G401 (cell line): ENCODE measurements at places on chromosomes 11 and 22. TPM values are rescaled to one million over a fixed set of nuclear protein-coding genes. Genes with fewer than 3 reads are reported as not detected.

Gene OLFML1
- total RNA-seq, result 39.3 and 54.5 TPM in 2 replicates

Gene SPI1
- total RNA-seq, result not detected in 2 replicates

Gene OR51B2
- total RNA-seq, result not detected in 2 replicates

Gene OR51E1
- not detected in 2 replicates for total RNA-seq

Gene APOC3
- total RNA-seq, result not detected in 2 replicates

- no peak for DNase-seq
Observed at GRCh38 chr11:30172883-30173311, 57.9 kb upstream of the FSHB start.

- peak; percentile 29 for DNase-seq
Observed at GRCh38 chr11:64007160-64007628, 21.0 kb downstream of the OTUB1 start.

GRCh38 chr22:20582520-20583361 lies 75.3 kb downstream of the MED15 start:
- no peak for DNase-seq

DNA sequence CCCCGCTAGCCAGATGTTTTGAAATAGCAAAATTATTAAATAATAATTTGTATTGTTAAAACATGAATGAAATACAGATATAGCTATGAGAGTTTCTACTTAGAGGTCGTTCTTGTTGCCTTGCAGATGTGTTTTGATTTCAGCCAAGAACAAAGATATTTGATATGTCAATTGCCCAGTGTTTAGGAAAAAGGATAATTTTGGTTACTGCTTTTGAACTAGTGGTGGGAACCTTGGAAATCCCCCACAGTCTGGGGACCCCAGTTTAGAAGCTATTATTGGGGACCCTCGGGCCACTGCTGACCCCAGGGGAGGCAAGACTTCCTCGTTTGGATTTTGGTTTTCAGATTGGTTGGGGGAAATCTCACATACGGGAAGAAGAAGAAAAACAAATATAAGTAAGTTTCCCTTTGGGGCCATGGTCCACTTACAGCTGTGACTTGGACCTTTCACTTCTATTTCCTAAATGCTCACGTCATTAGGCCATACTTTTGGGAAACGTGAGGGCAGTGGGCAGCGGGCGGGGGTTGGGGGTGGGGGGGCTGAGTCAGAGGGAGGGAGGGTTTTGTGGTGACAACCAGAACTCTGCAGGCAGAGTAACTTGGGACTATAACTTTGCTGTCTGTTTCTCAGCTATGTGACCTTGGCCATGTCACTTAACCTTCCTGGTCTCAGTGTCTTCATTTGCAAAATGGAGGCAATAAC lies 37.0 kb downstream of the LDLRAD3 start:
- no peak for DNase-seq

DNA sequence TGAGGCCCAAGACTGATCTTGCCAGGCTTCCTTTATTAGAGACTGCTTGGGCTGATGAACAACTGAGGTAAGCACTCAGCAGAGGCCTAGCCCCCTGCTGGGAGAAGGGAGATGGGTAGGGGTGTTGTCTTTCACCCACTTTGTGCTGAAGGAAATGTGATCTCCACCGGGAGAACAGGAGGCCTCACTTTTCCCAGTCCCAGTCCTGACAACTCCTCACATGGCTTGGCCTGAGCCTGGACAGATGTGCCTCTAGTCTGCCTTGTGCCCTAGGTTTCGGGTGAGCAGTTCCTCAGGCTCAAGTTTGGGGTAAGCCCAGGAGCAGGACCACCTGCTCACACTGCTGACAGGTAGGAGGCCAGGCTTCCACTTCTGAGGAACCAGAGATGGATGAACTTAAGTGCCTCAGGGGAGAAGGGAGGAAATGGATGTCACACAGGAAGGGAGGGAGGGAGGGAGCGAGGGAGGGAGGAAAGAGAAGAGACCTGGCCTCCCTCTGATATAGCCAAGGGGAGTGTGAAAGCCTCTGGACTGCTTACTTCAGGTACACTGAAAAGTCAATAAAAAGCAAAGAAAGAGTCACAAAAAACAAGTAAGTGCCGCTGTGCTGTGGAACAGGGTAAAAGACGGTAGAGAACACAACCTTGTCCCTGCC lies 8.1 kb downstream of the CLPB start:
- no peak for DNase-seq

- DNase-seq, result peak; percentile 85
Observed at GRCh38 chr22:18088825-18089568, 11.2 kb downstream of the PEX26 start.

DNA sequence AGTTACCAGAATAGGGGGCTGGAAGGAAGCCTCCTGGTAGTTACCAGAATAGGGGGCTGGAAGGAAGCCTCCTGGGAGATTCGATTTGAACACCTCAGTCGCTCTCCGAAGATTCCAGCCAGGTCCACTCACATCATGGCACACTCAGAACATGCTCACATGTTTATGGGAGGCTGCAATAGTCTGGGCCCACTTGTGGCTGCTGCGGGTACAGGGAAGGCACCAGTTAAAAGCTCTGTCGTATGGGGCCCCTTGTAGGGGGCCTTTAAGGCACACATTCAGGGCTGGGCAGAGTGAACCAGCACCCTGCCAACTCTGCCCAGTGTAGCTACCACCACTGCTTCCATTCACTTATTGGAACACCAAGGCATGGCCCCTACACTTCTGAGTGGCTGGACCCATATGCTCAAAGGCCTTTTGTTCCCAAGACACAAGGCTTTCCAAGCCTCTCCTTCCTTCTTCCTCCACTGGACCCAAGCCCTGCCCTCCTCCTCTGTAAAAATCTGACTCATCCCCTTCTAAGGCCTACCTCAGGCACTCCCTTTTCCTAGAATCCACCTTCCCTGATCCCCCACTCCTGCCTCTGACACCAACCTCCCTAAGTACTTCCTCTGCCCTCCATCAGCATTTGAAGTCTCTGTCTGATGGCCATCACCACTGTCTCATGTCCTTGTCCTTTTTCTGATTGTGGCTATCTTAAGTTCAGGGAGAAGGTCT lies 28.0 kb downstream of the USP35 start:
- no peak for DNase-seq

- DNase-seq, result no peak
Observed at GRCh38 chr11:12192794-12193514, 82.6 kb downstream of the MICAL2 start.

- DNase-seq, result no peak
Observed at GRCh38 chr11:76495019-76495418, 50.2 kb downstream of the EMSY start.

DNA sequence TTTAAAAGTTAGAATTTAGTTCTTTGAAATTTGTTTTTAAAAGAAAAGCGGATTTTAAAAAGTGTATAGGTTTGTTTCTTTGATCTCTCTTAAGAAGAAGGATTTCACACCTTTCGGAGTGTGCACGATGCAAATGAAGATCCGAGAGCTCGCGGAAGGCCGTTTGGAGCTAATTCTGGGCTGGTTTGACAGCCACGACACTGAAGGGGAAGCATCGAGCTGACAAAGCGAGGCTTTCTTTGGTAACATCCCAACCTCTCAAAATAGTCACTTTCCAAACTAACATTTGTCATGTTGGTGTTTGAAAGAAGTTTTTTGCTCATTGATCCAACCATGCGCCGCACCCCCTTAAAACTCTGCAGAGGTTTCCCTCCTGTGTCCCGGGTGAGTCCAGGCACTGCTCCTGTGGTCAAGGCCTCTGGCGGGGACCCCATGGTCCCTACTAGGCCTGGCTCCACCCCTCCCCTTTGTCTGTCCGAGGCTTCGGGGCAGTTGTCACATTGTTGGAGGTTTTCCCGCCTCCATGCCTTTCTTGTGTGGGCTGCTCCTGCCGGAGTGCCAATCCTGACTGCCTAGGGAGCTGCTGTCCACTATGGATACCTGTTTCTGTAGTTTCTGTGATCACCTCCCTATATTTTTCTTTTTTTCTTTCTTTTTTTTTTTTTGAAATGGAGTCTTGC lies 39.7 kb downstream of the MPPED1 start:
- no peak for DNase-seq

DNA sequence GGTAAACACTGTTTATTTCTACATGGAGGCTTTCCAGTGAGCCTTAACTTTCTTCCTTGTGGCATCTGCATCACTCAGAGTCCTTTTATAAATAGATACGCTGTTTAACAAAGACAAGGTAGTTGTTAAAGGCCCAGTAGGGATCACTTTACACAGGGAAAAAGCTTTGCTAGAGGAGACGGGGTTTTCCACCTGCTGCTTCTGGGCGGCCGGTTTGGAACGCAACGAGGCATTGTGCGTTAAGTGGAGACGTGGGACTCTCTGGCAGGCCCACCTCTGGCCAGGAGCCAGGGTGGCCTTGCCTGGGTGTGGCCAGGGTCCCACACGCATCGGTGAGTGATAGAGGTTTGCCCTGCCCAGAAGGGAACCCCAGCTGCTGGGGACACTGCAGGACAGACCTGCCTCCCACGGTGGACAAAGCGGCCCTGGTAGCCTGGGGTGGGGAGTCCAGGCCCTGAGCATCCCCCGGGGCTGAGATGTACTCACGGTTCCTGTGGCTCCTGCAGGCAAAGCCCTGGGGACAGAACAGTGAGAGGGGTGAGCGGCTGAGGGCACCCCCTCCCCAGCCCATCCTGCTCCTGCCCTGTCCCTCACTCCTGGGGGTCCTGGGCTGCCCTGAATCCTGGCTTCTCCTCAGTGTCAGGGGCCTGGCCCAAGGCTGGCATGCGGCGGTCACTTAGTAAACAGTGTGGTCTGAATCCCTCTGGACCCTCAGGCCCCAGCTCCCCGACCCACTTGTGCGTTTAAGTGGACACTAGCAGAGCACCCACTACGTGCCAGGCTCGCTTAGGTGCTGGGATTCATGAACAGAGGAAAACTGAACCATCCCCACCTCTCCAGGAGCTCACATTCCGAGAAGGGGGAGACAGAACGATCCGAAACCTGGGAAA lies 4.2 kb downstream of the IL17REL start:
- DNase-seq, result no peak

- peak; percentile 29 for DNase-seq
Observed at GRCh38 chr22:30310881-30311771, 15.6 kb downstream of the TBC1D10A start.
